Body of pancreas (tissue), 4 donors: ENCODE measurements at places on chromosomes 13 and 19. TPM values are rescaled to one million over a fixed set of nuclear protein-coding genes. Genes with fewer than 3 reads are reported as not detected.

The CEACAM3 gene
- total RNA-seq: not detected

The IFNL1 gene
- total RNA-seq: not detected

The ZNF729 gene
- total RNA-seq: not detected

The COMP gene
- total RNA-seq: 6.0 TPM

The RXFP2 gene
- not detected for total RNA-seq

The ZNF606 gene
- total RNA-seq: 21.4 TPM

The SELENOV gene
- not detected for total RNA-seq

The ZNF253 gene
- total RNA-seq: 7.6 TPM

The CEACAM1 gene
- 1.8 TPM for total RNA-seq

The RTBDN gene
- total RNA-seq: 0.52 TPM

The FOXO1 gene
- total RNA-seq: 51.1 TPM

The KRI1 gene
- total RNA-seq: 24.1 TPM

- H3K36me3 ChIP-seq: no peaks in the 10 kb centered on the region
- no peak within 1 kb of the TSS for H3K4me3 ChIP-seq
- DNase-seq: peak; percentile 36
- no peak within 1 kb of the TSS for H3K27ac ChIP-seq
- H3K27me3 ChIP-seq: peaks cover 7% of the 10 kb centered on the region
- H3K4me1 ChIP-seq: peaks cover 11% of the 10 kb centered on the region
Observed at GRCh38 chr19:750640-751423, at the start of gene MISP. Gene MISP (plus strand): TSS chr19:751112. CDS start chr19:756947, 5,835 bp downstream.

GRCh38 chr13:46490129-46490528 lies 62.8 kb upstream of the LRCH1 start:
- no peak overlapping the region for H3K27ac ChIP-seq
- H3K4me1 ChIP-seq: peaks cover 3% of the 10 kb centered on the region
- no peak for DNase-seq

DNA sequence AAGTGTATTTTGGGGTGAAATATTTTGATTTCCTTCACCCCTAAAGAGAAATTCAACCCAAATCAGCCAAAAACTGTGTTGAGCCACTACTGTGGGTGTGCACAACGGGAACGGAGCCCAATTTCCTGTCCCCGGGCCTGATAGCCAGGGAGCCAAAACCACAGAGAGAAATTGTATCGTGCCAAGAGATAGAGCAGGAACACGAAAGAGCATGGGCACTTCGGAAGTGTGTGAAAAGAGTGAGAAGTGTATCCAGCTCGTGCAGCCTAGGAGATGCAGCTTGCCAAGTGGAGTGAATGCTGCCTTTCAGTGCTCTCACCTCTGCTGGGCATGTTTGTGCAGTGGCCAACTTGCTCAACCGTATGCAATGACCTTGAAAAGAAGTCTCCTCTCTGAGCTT lies 19.4 kb upstream of the PLEKHF1 start:
- peak; percentile 16 for DNase-seq
- no peaks in the 10 kb centered on the region for H3K36me3 ChIP-seq
- H3K4me1 ChIP-seq: peaks cover 12% of the 10 kb centered on the region
- no peak overlapping the region for H3K27ac ChIP-seq
- no peak overlapping the region for H3K4me3 ChIP-seq
- H3K27me3 ChIP-seq: no peaks in the 10 kb centered on the region

GRCh38 chr13:101481421-101481820 lies 28.9 kb downstream of the ITGBL1 start:
- no peaks in the 10 kb centered on the region for H3K36me3 ChIP-seq
- no peak for DNase-seq
- no peaks in the 10 kb centered on the region for H3K27me3 ChIP-seq
- no peak overlapping the region for H3K27ac ChIP-seq
- H3K4me1 ChIP-seq: no peaks in the 10 kb centered on the region

DNA sequence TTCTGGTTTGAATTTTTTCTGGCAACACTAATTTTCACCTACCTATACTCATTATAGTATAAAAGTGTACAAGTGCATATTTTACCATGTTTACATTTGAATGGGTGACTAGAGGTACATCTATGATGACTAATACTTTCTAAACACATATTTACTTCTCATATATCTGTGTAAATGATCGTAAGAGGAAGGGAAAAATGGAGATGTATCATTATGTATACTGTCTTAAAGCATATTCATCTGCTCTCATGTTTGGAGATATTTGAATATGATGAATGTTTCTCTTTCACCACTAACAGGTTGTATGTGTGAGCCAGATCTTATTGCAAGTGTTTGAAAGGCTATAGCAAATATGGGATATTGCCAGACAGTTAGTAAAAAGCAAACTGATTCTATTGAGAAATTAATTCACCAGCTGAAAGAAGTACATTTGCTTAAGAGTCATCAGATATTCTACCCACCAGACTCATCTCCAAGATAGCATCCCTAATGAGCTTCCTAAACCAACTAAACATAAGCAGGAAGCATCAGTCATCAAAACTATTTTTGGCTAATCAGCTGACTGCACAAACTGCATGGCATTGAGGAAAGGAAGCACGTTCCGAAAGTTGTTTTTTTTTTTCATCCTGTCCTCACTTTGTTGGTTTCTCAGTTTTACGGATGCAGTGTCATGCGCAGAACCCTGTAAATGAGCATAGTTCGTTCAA lies 738.2 kb downstream of the GPC5 start:
- H3K4me3 ChIP-seq: no peak overlapping the region
- H3K27ac ChIP-seq: no peak overlapping the region
- DNase-seq: no peak
- H3K36me3 ChIP-seq: no peaks in the 10 kb centered on the region
- no peaks in the 10 kb centered on the region for H3K4me1 ChIP-seq

DNA sequence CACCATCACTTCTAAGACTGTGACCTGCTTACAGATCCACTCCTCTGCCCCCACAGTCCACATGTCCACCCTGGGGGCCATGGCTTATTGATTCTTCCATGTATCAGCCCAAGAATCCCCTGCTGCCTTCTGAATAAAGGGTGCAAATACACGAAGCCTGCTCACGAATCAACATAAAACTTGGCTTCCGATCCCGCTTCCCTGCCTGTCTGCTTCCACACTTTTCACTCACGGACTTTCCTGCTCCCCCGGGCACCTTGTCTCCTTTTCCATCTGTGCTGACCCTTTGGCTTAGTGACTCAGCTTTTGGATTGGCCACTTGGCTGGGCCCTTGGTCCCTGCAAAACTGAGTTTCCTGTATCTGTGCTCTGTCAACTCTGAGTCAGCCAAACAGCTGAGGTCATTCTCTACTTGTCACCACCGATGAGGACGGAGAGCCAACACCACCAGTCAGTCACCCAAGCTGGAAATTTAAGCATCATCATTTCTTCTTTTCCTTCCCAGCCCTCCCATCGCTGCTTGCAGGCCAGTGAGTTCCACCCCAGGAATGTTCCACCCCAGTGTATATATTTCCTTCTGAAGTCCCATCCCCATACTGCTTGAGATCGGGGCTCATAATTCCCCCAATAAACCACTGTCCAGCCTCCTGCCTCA lies 11.4 kb upstream of the USP12 start:
- DNase-seq: peak; percentile 54
- H3K27ac ChIP-seq: no peak overlapping the region
- no peaks in the 10 kb centered on the region for H3K36me3 ChIP-seq
- H3K4me1 ChIP-seq: peaks cover 20% of the 10 kb centered on the region
- no peak overlapping the region for H3K4me3 ChIP-seq
- no peaks in the 10 kb centered on the region for H3K27me3 ChIP-seq

DNA sequence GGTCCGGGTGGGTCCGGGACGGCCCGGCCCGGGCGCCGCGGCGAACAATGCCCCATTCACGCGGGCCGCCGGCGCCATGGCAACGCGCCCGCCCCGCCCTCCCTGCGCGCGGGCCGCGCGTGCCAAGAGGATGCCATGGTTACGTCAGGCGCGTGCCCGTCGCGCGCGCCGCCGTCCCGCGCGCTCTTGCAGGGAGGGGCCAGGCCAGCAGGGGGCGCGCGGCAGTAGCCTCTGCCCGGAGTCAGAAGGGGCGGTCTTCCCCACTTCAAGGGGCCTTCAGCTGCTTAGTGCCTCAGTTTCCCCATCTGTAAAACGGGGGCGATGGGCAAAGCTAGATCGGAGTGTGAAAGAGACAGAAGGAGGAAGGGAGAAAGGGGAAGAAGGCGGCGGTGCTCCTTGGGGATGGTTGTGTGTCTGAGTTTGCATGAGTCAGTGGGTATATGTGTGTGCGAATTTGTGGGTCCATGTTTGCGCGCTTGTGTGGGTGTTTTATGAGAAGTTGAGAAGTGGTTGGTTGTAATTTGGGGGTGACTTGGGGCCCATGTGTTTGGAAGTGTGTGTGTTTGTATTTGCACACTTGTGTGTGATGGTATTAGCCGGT lies 11.6 kb upstream of the NFIX start:
- H3K4me1 ChIP-seq: peaks cover 20% of the 10 kb centered on the region
- no peak overlapping the region for H3K4me3 ChIP-seq
- peak; percentile 85 for DNase-seq
- H3K36me3 ChIP-seq: no peaks in the 10 kb centered on the region
- no peaks in the 10 kb centered on the region for H3K27me3 ChIP-seq

DNA sequence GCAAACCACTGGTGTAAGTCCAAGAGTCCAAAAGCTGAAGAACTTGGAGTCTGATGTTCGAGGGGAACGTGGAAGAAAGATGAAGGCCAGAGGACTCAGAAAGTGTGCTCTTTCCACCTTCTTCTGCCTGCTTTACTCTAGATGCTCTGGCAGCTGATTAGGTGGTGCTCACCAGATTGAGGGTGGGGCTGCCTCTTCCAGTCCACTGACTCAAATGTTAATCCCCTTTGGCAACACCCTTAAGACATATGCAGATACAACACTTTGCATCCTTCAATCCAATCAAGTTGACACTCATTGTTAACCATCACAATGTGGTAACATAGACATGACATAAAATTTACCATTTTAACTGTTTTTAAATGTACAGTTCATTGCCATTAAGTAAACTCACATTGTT lies 249.5 kb downstream of the COG6 start:
- no peak overlapping the region for H3K4me3 ChIP-seq
- H3K36me3 ChIP-seq: no peaks in the 10 kb centered on the region
- H3K27ac ChIP-seq: no peak overlapping the region

- no peaks in the 10 kb centered on the region for H3K36me3 ChIP-seq
- DNase-seq: no peak
- H3K4me3 ChIP-seq: no peak overlapping the region
- H3K4me1 ChIP-seq: no peaks in the 10 kb centered on the region
Observed at GRCh38 chr13:77196052-77196618, 130.8 kb downstream of the MYCBP2 start.

DNA sequence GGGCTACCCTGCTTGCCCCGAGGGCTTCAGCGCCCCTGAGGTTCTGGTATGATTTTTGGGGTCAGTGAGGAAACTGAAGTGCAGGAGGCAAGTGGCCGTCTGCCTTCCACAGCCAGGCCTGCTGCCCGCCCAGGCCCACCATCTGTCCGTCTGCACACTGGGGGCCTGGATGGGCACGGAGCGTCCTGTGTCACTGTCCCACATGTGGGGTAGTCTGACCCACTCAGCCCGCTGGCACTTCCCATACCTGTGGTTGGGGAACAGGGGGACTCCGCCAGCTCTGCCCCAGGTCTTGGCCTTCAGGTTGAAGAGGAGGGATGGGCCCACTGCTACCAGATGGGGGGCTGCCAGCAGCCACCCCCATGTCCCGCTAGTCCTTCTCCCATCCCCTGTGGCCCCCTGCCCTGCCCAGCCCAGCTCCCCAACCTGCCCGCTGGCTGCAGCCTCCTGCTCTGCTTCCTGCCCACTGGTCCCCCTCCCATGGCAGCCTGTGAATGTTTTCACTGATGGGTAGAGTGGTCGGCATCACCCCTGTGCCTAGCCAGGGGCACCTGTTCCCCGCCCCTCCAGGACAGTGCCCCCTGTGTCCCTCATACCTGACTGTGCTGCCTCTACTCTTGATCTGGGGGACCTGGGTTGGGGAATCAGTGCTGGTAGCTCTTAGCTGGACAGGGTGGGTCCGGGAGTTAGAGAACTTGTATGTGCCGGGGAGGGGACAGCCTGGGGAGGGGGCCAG lies 9.5 kb downstream of the PIAS4 start:
- no peak for DNase-seq
- H3K4me1 ChIP-seq: peaks cover 48% of the 10 kb centered on the region
- no peak overlapping the region for H3K4me3 ChIP-seq
- no peaks in the 10 kb centered on the region for H3K27me3 ChIP-seq

GRCh38 chr13:58960888-58961287 lies 1202.8 kb downstream of the DIAPH3 start:
- H3K4me1 ChIP-seq: no peaks in the 10 kb centered on the region
- H3K36me3 ChIP-seq: no peaks in the 10 kb centered on the region
- no peak overlapping the region for H3K4me3 ChIP-seq
- H3K27ac ChIP-seq: no peak overlapping the region

- no peaks in the 10 kb centered on the region for H3K4me1 ChIP-seq
- no peak overlapping the region for H3K27ac ChIP-seq
- no peak overlapping the region for H3K4me3 ChIP-seq
- H3K27me3 ChIP-seq: no peaks in the 10 kb centered on the region
- no peaks in the 10 kb centered on the region for H3K36me3 ChIP-seq
- no peak for DNase-seq
Observed at GRCh38 chr13:106484537-106485193, 50.8 kb downstream of the EFNB2 start.

- no peak for DNase-seq
- no peaks in the 10 kb centered on the region for H3K36me3 ChIP-seq
- no peak overlapping the region for H3K27ac ChIP-seq
- H3K4me1 ChIP-seq: peaks cover 20% of the 10 kb centered on the region
- no peaks in the 10 kb centered on the region for H3K27me3 ChIP-seq
- no peak overlapping the region for H3K4me3 ChIP-seq
Observed at GRCh38 chr13:98206946-98207345, 29.9 kb upstream of the RNF113B start.

- H3K36me3 ChIP-seq: peaks cover 31% of the 10 kb centered on the region
- peaks cover 23% of the 10 kb centered on the region for H3K27me3 ChIP-seq
- H3K4me1 ChIP-seq: peaks cover 46% of the 10 kb centered on the region
- no peak within 1 kb of the TSS for H3K4me3 ChIP-seq
- DNase-seq: no peak
Observed at GRCh38 chr19:2249010-2249866, at the start of gene AMH. Gene AMH (plus strand): TSS chr19:2249323. CDS start chr19:2249333, 10 bp downstream.

GRCh38 chr19:43957891-43958290 lies 6.9 kb downstream of the ZNF221 start:
- no peak for DNase-seq
- H3K4me1 ChIP-seq: no peaks in the 10 kb centered on the region
- no peak overlapping the region for H3K27ac ChIP-seq
- no peaks in the 10 kb centered on the region for H3K27me3 ChIP-seq
